ENCODE measurements at places on chromosomes 4 and X.

DNA sequence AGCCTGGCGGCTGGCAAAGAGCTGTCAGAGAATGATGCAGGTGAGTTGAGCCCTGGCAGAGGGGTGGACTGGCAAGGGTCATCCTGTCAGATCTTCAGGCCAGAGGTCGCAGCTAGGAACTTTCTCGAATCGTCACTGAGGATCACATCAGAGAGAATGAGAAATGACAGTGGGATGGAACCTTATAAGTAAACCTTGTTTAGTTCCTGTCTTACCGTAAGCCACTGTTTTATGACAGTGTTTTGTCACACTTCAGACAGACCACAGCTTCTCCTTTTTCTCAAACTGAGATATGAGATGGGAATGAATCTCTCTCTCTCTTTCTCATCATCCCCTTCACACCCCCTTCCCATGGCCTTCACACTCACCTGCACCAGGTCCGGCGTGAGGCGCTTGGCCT, 9.3 kb downstream of the DIPK2B start:
- DNase-seq: no peak

- DNase-seq: no peak
These were observed 342.4 kb downstream of the BCOR start for GRCh38 chrX:39755143-39756032.

GRCh38 chr4:7526929-7527535, 92.3 kb upstream of the PSAPL1 start:
- DNase-seq: no peak

GRCh38 chrX:361231-362145, 25.2 kb downstream of the PPP2R3B start:
- DNase-seq: no peak

DNA sequence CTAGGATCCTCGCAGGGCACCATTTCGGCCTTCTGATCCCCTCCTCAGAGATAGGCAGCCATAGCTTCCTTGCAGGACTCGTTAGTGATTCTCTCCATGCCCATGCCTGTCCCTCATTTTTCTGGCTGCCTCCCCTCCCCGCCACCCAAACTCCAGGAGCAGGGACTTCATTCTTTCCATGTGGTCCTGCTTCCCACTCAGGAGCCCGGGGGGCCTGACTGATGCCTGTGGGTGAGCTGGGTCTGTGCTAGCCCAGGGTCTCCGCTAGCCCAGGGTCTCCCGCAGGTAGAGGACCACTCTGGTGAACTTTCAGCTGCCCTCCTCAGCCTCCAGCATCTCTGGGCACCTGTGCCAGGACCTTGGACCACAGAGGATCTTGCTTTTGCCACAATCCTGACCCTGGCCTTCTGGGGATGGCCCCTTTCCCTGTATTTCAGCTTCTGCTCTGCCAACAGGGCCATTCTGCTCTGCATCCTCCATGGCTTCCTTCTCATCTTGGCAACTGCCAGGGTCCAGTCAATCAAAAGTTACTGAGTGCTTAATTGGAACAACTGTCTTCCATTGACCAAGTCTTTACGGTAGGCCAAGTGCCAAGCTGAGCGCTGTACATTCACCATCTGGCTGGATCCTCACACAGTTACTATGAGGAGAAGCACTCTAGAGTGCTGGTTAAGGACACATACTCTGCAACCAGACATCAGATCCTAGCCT, 152.2 kb downstream of the EFNB1 start:
- DNase-seq: no peak

DNA sequence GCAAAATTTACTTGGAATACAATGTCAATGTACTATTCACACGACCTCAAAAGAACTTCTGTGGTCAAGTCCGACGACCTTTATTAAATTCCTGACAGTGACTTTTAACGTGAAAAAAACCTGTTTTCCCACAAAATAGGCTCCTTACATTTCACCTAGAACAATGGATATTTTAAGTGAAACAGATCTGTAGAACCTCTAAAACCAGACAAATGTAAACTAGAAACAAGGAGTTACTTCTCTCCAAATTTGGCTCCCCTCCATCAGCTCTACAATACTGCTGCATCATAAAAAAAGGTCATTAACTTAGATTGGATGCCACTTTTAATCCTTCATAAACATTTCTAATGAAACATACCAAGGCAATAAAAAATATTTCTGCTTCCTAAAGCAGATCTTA, 1.2 kb downstream of the NEK1 start:
- no peak for DNase-seq

DNA sequence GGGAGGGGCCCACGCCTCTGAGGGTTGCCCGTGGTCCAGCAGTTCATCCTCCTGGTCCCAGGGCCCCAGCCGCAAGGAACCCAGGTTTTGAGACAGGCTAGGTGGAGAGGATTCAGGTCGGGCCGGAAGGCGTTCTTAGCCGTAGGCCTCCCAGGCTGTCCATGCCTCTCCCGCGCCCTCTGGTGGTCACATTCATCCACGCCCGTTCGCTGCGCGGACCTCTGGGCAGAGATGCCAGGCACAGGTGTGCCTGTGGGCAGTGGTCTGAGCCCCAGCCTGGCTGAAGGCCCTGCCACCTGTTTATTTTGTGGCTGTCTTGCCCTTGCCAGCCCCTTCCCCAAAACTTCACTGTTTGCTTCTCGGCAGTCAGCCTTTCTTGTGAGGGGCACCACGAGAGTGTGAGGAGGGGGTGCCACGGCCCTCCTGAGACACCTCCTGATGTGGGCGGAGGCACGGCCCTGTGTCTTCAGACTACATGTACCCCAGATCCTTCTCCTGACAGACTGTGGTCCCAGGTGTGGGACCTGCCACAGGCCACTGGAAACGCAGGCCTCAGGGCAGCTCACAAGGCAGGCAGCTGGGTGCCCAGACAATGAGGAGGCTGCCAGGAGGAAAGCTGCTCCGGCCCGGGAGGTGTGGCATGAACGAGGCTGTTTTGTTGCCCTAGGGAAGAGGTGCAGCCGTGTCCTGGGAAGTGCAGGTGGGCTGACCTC, 5.0 kb downstream of the UVSSA start:
- peak; percentile 82 for DNase-seq

DNA sequence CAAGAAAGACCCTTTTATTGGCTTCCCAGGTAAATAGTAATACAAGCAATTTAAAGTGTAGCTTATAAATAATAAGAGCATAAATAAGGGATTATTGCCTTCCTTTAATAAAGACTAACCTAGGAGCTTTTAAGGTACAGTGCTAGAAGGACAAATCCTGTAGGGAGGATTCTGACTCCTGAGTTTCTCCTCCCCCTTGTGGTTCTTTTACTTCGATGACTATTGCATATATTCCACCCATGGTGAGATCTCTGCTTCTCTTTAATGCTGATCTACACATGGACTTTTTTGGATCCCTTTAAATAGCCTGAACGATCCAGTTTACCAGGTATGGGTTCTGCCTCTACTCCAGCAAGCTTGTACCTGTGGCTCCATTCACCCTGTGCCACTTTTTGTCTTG, 2.5 kb downstream of the GALNT7 start:
- no peak for DNase-seq

DNA sequence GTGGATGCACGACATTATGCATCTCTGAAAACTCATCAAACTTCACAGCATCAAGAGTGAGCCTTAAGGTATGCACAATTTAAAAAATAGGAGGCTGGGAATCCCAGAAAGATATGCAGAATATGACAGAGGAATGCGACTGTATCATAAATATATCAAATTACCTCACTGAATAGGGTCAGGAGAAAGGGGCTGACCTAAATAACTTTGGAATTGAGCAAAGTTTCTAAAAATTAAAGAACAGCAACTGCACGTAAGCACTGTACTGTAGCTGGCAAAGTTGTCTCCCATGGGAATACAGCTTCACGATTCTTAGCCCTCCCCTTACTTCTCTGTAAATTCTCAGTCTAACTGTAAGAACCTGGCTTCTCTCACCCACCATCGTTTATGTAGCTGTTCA, 397.4 kb upstream of the ZFP42 start:
- no peak for DNase-seq

- no peak for DNase-seq
These were observed 172.6 kb downstream of the FAM47B start for GRCh38 chrX:35115205-35115604.

- DNase-seq: no peak
These were observed 10.5 kb upstream of the TIGD2 start for GRCh38 chr4:89100853-89101252.

- DNase-seq: no peak
These were observed 58.3 kb downstream of the TLR10 start for GRCh38 chr4:38724475-38724808.

DNA sequence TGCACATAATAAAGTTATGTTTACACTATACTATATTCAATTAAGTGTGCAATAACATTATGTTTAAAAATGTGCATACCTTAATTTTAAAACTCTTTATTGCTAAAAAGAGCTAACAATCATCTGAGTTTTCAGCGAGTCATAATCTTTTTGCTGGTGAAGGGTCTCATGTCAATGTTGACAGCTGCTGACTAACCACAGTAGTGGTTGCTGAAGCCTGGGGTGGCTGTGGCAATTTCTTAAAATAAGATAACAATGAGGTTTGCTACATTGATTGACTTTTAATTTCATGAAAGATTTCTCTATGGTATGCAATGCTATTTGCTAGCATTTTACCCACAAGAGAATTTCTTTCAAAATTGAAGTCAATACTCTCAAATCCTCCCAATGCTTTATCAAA, 58.6 kb downstream of the C4orf46 start:
- no peak for DNase-seq
